ENCODE measurements at places on chromosomes 5 and 9. TPM values are rescaled to one million over a fixed set of nuclear protein-coding genes. Genes with fewer than 3 reads are reported as not detected.

Gene PCDHGA7
- 5.1 TPM for total RNA-seq

DNA sequence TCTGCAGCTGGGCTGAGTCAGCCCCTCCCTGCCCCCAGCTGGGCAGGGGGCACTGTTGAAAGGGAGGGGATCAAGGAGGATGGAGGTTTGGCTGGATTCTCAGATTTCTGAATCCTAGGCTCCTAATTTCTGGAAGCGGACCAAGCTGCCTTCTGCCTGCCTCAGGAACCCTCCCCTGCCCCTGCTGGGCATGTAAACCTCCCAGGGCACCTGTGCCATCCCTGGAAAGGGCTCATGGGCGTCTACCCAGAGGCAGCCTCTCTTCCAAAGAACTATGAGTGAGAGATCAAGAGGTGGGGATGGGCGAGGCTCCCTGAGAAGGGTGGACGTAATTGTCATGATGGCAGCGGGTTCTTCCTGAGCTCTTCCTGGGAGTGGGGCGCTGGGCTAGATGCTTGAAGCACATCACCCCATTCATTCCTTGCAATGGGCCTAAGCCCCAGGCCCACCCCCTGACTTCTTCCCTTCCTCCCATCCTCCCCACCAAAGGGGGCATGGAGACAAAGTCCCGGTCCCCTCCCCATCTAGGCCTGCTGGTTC, 21.6 kb downstream of the CSF1R start:
- no peak overlapping the region for H3K27ac ChIP-seq
- H3K4me1 ChIP-seq = no peaks in the 10 kb centered on the region

Gene CDH9
- total RNA-seq = not detected

DNA sequence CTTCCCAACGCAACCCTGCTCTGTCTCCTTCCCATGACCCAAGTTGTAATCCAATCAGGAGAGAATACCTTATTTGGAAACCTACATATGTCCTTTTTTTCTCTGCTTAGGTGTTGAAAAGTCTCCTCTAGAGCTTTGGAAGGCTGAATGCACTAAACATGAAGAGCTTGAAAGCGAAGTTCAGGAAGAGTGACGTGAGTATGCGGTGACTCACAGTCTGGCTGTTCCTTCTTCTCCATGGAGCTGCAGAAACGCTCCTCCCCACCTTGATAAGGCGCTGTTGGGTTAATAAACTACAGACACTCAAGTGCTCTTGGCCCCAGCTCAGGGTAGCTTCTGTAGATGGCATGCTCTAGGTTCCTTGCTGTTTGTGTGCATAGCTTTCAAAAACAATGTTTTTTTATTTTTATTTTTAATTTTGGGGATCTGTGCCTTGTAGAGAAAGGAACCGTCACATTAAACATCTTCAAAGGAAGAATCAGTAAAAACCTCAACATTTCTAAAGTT, 30.7 kb downstream of the RAI14 start:
- no peak overlapping the region for H3K4me3 ChIP-seq
- peaks cover 34% of the 10 kb centered on the region for H3K4me1 ChIP-seq
- no peaks in the 10 kb centered on the region for H3K36me3 ChIP-seq
- H3K27ac ChIP-seq = peak overlapping the region; percentile 56
- no peaks in the 10 kb centered on the region for H3K27me3 ChIP-seq
- peak; percentile 81 for DNase-seq

DNA sequence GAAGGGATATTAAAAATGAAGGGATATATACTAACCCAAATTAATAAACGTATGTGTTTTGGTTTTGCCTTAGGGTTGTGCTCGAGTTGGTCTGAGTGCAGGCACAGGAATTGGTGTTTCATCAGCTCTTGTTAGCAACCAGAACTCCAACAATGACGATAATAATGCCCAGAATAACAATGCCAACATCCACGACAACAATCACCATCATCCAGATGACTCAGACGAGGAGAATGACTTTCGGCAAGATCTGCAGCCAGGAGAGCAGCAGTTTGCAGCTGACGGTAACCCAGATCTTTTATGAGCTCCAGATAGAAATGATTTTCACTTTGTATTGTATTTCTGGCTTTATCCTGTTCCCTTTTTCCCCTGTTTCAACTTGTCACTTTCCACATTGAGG, 33.2 kb downstream of the FBXO38 start:
- no peak overlapping the region for H3K4me3 ChIP-seq
- peaks cover 34% of the 10 kb centered on the region for H3K36me3 ChIP-seq
- no peak for DNase-seq

Measured in thyroid gland (tissue), 4 donors.